ENCODE measurements at places on chromosomes 3 and 15.

- DNase-seq, result no peak
Measured at GRCh38 chr15:67366904-67367303, 112.3 kb downstream of the IQCH start.

- peak; percentile 54 for DNase-seq
Measured at GRCh38 chr3:43996379-43997301, 245.0 kb upstream of the TOPAZ1 start.

DNA sequence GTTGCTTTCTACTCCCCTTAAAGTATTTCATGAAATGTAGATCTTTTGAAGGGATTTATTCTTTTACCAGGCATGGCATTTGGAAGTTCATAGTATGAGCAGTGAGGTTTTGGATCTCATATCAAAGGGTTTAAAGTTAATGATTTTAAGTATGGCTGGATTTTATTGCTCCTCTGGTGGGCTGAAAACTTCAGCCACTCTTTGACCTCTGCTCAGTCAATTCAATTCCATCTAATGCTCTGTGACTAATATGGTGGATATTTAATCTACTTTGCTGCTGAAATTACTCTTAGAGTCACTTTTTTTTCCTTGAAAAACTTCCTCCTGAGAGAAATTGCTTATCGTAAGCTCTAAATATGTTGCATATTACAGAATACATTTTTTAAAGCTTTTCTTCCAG, 218.6 kb downstream of the NR2F2 start:
- peak; percentile 5 for DNase-seq

DNA sequence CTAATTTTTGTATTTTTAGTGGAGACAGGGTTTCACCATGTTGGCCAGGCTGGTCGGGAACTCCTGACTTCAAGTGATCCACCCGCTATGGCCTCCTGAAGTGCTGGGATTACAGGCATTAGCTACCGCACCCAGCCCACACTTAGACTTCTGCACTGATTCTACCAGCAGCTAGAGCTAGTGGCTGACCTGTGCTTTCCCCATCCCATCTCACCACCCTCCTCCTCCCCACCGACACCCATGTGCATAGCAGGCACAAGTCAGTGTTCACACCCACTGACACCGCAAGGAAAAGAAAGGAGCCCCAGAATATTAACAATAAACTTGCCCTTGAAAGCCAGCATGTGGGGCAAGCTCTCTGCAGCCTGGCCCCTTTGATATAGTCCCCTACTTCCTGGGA, 11.2 kb upstream of the ABTB1 start:
- no peak for DNase-seq

- DNase-seq, result no peak
Measured at GRCh38 chr3:30804984-30805383, 89.5 kb downstream of the GADL1 start.

DNA sequence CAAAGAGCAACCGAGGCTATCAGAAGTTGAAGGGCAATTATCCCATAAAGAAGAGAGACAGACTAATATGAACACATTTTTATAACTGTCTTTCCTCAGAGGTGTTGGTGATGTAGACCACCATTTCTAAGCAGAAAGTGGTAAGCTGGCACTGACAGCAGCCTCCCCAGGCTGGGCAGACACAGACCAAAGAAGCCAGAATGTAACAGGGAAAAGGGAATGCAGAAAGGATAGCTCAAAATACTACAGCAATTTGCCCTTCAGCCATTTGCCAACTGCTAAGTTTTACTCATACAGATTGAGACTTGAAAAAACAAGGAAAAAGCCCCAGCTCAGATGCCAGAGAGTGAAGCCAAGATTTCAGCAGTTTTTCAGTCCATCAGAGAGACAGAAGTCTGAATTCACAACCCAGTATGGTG, 73.5 kb upstream of the ABI3BP start:
- DNase-seq, result peak; percentile 82

Measured in EH (cell line).